ENCODE measurements at places on chromosomes 12 and 14.

DNA sequence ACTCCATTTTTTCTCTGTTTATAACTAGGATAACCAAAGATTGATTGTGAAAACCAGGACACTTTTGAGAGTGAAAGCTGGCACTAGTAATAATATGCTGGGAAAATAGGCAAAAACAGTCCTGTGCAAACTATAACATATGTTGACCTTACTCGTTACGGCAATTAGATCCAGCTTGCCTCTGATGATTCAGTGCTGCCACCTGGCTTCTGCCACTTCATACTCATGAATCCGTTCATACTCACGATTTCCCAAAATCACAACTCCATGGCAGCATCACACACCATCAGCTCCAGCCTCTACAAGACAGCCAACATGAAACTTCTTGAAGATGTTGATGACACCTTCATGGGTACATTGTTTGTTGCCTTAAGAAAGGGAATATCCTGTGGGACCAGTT is 49.1 kb upstream of the CAND1 start:
- DNase-seq: no peak

DNA sequence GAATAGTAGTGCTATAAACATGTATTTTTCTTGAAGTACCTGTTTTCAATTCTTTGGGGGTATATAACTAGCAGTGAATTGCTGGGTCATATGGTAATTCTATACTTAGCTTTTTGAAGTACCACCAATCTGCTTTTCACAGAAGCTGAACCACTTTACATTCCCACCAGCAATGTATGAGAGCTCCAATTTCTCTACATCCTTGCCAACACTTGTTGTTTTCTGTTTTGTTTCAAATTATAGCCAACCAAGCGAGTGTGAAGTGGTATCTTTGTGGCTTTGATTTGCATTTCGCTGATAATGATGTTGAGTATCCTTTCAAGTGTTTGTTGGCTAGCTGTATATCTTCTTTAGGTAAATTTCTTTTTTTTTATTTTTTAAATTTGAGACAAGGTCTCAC is 95.7 kb downstream of the PAPLN start:
- no peak for DNase-seq

- DNase-seq: no peak
Measured at GRCh38 chr12:2238111-2238510, 185.3 kb downstream of the CACNA1C start.

DNA sequence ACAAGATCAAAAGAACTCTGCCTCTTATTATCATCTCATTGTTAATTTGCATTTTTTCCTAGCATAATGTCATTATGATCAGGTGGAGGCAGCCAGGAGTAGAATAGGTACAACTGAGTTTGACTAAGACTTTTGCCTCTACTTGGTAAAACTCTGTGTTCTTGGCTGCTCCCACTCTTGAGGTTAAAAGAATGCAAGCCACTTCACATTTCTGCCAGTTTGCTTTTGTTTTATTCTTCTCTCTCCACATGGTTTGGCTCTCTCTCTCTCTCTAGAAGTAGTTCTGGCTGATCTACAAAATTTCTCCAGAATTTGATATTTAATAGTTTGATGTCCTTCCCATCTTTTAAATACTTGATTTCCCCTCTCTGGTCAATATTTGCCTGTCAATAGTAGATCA is 170.7 kb upstream of the E2F7 start:
- no peak for DNase-seq

DNA sequence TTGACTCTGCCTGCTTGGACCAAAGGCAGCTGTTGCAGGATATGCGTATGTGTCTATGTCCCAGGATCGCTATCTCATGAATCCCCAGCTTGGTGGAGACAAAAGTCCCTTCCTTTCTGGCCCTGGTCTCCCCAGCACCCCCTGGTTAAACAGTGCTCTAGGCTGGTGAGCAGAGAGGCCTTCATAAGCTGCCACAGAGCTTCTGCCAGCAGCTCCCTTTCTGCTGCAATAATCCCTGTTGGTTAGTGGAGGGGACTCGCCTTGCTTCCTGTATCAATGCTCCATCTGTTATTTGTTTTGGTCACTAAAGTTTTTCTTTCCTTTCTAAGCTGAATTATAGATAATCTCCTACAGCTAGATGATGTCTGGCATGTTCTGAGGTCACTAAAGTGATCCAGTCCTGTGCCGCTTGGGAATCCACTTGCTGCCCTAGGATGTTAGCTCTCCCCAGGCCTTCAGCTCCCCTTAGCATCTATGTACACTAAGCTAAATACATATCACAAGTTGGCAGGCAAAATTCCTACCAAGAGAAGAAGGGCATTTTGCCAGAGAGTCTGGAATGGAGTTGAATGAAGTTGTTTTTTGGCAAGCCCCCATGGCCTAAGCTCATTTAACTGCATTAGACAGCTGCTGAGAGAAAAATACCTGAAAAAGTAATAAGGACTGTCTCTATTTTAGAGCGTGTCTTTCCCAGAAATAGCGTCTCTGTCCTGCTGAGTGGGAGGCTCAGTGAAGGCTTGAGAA is 47.8 kb downstream of the RDH12 start:
- DNase-seq: no peak

DNA sequence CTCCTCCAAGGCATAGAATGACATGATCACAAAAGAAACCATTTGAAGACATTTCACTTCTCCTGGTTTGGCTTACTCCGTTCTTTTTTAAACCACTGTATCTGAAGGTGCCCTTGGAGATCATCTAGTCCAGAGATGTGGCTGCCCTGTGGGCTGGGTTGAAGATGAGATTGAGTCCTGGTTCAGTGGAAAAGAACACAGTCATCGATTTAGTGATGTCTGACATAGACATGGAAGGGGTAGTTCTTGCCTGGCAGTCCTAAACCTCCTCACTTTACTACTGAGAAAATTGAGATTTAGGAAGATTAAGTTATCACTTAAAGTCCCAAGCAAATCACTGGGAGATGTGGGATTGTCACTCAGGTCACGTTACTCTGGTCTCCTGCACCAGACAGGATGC is 2.8 kb downstream of the VSIG10 start:
- no peak for DNase-seq

DNA sequence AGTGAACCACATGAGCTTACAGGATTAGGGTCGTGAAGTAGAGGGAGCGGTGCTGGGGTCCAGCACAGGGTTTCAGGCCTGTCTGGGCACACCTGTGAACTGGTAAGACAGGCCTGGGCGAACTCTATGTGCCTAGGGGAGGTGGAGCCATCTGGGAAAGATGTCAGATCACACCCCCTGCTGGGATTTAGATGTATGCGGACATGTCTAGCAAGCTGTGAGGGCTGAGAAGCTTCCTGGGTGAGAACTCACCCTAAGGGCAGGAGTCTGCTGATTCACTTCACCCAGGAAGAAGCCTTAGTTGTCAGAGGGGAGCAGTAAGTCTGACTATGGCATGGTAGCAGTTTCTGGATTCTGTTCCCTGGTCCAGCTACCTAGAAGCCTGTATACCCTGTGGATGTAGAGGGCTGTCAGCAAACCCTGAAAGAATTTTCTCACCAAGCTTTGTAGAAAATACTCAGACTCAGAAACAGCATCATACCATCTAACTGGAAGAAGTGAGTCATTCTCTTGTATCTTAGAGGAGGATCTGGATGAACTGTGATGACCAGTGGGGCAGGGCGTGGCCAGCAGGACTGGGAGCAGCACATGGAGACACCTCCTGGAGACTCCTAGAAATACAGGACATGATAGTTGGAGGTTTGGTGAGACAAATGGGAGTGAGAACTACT is 11.2 kb upstream of the PYGL start:
- DNase-seq: no peak

DNA sequence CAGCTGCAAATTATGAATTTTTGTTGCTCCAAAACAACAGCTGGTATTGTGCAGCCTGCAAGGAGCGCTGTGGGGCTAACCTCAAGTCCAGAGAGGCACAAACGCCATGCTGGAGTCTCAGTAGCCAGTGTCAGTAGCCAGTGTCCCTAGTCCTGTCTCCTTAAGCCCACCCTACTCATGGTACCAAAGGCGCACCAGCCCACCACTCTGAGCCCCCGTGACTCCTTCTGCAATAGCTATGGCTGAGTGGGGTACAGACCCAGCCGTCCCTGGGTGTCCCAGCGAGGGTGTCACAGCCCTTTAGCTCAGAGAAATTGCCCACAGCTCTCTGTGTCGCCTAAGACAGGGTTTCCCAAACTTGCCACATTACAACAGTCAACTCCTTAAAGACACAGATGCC is 65.2 kb downstream of the ARL6IP4 start:
- DNase-seq: no peak

- no peak for DNase-seq
Measured at GRCh38 chr14:73209953-73210352, 27.4 kb upstream of the PAPLN start.

DNA sequence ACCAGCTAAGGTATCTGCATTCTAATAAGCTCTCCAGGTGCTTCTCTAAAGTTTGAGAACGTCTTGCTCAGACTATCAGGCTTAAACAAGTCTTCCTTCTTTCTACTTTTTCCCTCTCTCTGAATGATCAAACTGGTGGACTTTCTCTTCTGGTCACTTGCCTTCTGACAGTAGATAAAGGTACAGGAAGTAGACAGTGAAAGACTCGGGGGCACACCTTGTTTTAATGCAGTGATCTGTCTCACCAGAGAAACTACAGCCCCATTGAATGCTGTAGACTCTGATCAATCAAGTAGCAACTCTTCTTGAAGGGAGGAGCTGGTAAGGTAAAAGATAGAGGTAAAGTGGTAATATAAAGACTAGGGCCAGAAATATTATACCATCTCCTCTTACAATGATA is 48.1 kb upstream of the ATXN7L3B start:
- DNase-seq: no peak

GRCh38 chr14:20757965-20758364 is 10.2 kb upstream of the EDDM3B start:
- no peak for DNase-seq

DNA sequence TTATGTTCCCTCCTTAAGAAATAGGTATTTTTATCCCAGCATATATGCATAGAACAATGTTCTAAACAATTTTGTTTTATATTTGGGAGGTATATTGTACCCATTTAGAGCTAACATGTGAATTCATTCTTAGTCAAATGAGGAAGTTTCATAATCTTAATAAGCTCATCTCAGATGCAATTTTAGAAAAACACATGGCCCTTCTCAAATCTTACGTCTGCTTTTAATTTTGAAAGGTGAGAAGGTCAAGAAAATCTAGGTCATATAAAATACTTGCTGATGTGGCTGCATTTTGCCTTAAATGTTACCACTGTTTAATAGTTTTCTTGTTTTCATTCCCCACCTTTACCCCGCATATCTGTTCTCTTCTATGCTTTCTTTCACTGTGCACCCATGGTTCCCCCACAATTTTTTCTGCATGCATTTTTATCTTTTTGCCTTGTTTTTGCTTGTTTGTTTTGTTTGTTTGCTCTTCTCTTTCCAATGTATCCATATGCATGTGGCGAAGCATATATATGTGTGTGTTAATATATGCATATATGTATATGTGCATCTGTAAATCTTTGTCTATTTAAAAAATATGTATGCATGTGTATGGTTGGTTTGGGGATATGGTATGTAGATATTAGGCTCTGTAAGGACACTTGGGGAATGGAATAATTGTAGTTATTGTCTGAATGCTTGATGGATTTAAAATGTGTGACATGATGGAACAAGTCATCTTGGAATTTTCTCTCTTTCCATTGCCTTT is 317.1 kb downstream of the BCAT1 start:
- no peak for DNase-seq

- no peak for DNase-seq
Measured at GRCh38 chr14:100446572-100446971, 123.4 kb downstream of the SLC25A47 start.

DNA sequence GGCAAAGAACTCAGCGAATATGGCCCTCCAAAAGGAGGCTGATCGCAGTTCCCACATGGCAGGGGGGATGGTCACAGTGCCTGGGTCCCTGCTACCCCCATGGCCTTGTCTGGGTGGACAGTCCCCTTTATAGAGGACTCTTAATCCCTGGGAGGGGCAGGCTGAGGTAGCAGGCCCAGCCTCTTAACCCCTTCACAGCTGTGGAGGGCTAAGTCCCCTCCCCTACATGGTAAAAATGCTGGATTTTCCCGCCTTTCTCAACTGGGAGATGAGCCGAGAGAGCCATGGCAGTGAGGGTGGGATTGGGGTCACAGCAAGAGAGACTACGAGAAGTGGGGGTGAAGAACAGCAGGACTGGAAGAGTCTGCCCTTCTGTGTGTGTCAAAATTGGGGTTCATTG is at the start of gene MIP:
Gene MIP (minus strand): TSS at position 101 of the 400 bp plus-strand sequence. CDS start 44 bp downstream, at position 57.
- no peak for DNase-seq

GRCh38 chr14:79608446-79608845 is 602.9 kb downstream of the DIO2 start:
- DNase-seq: no peak

GRCh38 chr14:104292084-104292970 is 153.9 kb downstream of the KIF26A start:
- no peak for DNase-seq

DNA sequence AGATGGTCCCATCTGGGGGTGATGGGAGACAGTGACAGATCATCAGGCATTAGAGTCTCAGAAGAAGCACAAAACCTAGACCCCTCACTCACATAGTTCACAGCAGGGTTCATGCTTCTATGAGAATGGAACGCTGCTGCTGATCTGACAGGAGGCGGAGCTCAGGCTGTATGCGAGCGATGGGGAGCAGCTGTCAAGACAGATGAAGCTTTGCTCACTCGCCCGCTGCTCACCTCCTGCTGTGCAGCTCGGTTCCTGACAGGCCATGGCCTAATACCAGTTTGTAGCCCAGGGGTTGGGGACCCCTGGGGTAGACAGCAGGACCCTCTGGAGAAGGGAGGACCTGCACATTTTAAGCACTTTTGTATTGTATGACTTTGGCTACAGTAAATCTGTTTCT is 111.2 kb downstream of the LGMN start:
- no peak for DNase-seq

GRCh38 chr14:78752518-78753188 is 582.5 kb downstream of the NRXN3 start:
- DNase-seq: no peak

GRCh38 chr12:104649921-104650320 is 193.2 kb downstream of the CHST11 start:
- no peak for DNase-seq

DNA sequence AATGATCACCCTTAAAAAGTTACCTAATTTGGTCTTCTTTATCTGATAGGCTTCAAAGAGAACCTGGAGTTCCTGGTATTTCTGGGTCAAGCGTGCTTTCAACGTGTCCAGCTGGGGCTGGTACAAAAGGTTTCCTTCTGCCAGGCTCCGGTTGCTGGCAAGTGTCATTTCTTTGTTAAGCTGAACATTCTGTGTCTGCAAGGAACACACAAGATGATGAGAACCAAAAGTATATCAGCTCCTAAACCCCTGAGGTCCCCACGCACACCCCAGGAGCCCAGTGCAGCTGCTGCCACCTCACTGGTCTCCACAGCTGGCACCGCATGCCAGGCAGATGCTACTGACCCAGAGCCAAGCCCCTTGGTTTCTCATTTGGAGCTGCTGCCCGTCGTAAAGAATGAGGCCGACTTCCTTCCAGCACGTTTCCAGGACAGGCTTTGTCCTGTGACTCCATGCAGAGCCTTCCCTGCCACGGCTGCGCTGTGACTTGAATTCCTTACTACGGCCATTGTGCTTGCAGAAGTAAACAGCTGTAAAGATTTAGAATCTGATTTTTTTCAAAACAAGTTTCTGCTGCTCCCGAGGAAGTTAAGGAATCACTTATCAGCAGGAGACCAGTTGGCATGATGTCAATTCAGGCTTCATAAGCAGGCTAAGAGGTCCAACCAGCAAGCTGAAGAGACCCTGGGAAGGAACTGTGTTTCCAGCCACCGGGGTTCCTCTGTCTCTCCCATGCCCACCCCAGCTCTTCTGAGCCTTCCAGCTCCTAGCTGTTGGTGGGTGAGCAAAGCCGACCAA is 24.9 kb downstream of the VPS37B start:
- DNase-seq: no peak

GRCh38 chr14:85873006-85873405 is 343.1 kb downstream of the FLRT2 start:
- DNase-seq: no peak

GRCh38 chr12:20778969-20779368 is 31.5 kb upstream of the SLCO1B3 start:
- DNase-seq: no peak

Data from stimulated activated CD4-positive, alpha-beta T cell treated with anti-CD3 and anti-CD28 coated beads, Interleukin-15, amount 100 ng/mL, for 48 hours (primary cell).